Activated CD4-positive, alpha-beta T cell treated with anti-CD3 and anti-CD28 coated beads, Interleukin-2, amount 10 ng/mL, durations not matched to agents 24 days and 14 days (primary cell): ENCODE measurements at places on chromosomes 1 and 21. TPM values are rescaled to one million over a fixed set of nuclear protein-coding genes. Genes with fewer than 3 reads are reported as not detected.
A peak's percentile ranks its signal among the peaks of the same experiment; 100 is the strongest.

GRCh38 chr1:203643213-203644045 lies 16.8 kb downstream of the ATP2B4 start:
- DNase-seq, result no peak

- no peak for DNase-seq
These were observed 156.5 kb downstream of the PCNX2 start for GRCh38 chr1:233138788-233139585.

DNA sequence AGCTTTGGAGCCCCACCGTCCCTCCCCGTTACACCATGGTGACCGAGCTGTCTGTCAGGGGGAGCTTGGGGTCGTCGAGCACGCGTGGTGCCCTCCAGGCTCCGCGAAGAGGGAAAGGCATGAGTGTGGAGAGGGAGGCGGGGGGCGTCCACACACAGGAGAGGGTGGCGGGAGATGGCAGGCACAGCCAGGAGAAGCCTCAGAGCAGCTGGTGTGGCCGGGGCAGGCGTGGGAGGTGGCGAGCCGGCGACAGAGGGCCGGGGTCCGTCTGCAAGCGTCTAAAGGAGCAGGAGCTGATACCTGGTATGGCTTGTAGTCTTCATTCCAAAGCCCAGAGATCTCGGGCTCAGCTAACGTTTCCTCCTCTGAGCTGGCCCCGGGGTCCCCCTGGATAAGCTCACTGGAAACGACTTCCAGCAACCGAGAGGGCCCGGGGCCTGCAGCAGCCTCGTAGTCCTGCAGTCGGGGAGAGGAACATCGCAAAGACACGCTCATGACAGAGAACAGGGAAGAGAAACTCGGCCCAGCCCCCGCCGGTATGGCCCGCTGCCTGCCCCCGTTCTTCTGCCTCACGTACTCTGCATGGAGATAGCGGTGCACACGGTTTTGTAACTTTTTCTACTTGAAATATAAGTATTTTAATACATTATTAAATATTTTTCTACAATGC lies 37.4 kb downstream of the CFAP74 start:
- DNase-seq, result no peak

GRCh38 chr21:39105341-39105765 lies 77.9 kb downstream of the PSMG1 start:
- DNase-seq, result no peak

GRCh38 chr1:18768086-18768485 lies 91.4 kb downstream of the TAS1R2 start:
- DNase-seq, result no peak

GNAT2 gene
- total RNA-seq, result 0.33 TPM in 2 replicates

GRCh38 chr1:24501371-24502064 lies 1.1 kb upstream of the RCAN3 start:
- peak; percentile 88 for DNase-seq

OLIG2 gene
- not detected in 2 replicates for total RNA-seq

G0S2 gene
- 449 and 477 TPM in 2 replicates for total RNA-seq

- DNase-seq, result no peak
These were observed 127.5 kb upstream of the RGS1 start for GRCh38 chr1:192448026-192448578.

KCTD3 gene
- 4.5 and 6.9 TPM in 2 replicates for total RNA-seq

RAP1GAP gene
- 0.42 and 0.71 TPM in 2 replicates for total RNA-seq

KMO gene
- 0.09 TPM in 1 of 2 replicates, not detected in the other for total RNA-seq

DNA sequence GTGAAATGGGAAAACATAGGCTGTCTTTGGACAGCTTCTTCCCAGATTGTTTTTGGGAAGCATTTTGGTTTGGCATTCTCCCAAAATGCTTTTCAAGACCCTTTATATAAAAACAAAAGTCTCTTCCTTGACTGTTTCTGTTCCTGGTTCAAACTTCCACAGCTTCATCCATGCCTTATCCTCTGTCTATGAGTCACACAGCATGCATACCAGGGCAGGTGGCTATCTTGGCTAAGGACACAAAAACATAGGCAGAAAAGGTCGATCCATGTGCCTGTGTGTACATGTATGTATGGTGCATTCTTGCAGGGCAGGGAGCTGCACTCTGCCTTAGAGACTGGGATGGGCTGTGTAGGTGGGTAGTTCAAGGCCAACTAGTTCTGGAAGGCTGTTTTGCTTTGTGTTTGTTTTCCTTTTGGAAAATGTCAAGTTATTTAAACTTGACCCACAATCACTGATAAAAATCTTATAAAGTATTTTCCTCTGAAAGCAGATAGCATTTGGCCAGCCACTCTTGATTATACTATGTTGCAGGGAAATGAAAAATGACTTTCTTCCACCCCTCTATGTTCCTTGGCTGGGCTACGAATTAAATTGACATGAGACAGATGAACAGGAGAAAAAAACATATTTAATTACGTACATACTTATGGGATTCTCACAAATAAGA lies 437.0 kb downstream of the SIPA1L2 start:
- no peak for DNase-seq

- DNase-seq, result no peak
These were observed 7.7 kb upstream of the GIPC2 start for GRCh38 chr1:78038071-78038470.

MINDY1 gene
- 11.5 and 12.5 TPM in 2 replicates for total RNA-seq

- DNase-seq, result peak; percentile 63
These were observed 28.5 kb downstream of the ECE1 start for GRCh38 chr1:21261551-21262292.

- peak; percentile 69 for DNase-seq
These were observed 34.8 kb downstream of the RIMS3 start for GRCh38 chr1:40630488-40631223.

PLEKHN1 gene
- 1.8 and 2.8 TPM in 2 replicates for total RNA-seq

DNA sequence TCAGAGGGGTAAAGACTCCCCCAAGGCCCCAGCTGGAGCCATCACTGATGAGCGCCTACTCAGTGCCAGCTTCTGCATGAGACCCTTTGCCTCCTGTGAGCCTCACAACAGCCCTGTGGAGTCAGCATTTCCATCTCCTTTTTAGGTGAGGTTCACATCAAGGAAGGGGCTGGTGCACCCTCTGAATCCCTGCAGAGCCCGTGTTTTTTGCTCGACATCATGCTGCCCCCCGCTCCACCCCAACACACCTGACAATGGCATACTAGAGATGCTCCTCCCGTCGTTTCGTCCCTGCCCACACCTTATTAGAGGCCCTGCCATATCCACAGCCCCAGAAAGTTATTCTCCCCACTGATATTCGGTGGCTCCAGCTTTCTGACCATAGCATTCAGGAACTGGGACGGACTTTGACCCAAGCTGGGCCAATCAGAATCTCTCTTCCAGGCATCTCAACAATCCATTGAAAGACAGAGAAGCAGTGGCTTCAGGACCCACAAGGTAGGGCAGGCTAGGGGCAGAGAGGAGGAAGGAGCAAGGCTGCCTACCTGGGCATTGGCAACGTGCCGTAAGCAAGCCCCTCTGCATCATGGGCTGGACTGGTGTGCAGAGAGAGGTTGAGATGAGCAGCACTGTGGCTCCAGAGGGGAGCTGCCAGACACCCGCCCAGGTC lies 32.7 kb downstream of the EPHA10 start:
- no peak for DNase-seq

DNA sequence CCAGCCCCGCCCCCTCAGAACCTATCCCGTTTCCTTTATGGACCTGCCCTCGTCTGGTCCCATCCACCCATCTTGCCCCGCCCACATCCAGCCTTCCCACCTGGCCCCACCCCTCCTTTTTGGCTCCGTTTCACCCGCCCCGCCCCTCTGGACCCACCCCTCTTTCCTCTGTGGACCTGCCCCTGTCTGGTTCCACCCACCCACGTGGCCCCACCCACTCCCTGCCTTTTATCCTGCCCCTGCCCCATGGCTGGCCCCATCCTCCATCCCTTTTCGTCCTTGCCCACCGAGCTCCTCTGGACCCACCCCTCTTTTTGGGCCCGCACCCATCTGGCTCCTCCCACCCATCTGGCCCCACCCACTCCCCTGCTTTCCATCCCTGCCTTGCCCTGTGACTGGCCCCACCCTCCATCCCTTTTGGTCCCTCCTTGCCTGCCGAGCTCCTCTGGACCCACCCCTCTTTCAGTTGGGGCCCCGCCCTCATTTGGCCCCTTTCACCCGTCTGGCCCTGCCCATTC lies 177.3 kb downstream of the CAMTA1 start:
- DNase-seq, result peak; percentile 79

ANGPTL1 gene
- total RNA-seq, result not detected in 2 replicates

DNA sequence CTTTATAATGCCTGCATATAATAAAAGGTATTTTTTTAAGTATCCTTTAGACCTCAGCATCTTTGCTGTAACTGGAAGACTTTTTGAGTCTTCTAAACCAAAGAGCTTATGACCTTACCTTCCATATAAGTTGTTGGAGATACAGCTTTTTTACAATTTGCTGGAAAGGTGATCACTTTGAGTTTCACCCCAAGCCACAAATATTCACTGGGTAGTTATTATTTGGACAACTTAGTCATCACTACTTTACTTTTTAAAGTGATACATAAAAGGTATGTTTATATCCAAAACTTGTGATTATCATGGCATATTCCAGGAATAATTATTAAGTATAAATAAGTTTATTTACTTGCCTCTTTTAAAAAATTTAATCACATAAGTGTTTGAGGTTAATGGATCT lies 246.7 kb upstream of the NRIP1 start:
- DNase-seq, result no peak

TLR5 gene
- 0.09 TPM in 1 of 2 replicates, not detected in the other for total RNA-seq
